ENCODE measurements at places on chromosomes 2 and 18.

GRCh38 chr18:53795061-53795460, 429.4 kb downstream of the MBD2 start:
- no peak for DNase-seq

- no peak for DNase-seq
Measured at GRCh38 chr2:241153616-241154015, 3.3 kb downstream of the PPP1R7 start.

DNA sequence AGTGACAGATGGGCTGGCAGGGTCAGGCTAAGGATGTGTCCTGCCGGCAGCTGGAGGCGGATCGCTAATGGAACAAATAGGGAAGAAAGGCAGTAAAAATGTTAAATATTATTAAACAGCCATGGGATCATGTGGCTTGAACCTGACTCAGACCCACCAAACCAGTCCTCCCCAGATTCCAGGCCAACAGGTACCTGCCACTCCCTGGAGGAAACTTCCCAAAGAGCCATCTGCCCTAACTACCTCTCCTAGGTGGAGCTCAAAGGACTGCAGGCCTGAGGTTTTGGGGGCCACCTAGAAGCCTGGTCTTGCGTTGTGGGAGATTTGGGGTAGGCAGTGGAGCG, 34.3 kb downstream of the CIB4 start:
- DNase-seq, result no peak

DNA sequence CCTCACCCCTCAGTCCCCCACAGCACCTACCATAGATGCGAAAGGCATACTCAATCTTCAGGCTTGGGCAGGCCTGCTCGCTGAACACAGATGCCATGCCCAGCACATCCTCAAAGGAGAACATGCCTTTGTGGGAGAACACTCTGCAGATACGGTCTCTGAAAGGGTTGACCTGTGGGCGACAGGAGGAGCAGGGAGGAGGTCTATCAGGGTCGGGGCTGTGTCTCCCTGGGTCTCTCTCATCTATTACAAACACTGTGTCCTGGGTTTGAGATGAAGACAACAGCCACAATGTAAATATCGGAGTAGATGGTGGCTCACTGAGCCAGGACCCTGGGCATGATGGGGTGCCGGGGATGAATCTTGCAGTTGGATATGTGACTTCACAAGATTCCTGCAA, 46.0 kb downstream of the CIB4 start:
- no peak for DNase-seq

DNA sequence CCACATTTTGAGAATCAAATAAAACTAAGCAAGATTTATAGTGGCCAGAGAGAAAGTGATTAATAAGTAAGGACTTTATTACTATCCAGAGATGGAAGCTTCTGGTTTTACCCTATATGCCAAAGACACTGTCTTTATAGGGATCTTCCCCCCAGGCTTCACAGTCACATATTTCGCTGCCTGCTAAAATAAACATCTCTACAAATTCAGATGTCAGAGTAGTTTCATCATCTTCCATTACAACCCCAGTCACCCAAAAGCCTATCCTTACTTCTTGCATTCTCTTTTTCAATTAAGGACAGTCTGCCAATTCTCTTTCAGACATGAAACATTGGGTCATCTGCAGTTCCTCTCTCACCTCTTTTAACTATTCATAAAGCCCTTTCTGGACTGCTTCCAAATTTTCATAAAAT, 28.3 kb downstream of the CREB1 start:
- no peak for DNase-seq

- peak; percentile 44 for DNase-seq
Measured at GRCh38 chr18:21599585-21600525, 649 bp downstream of the ESCO1 start.

- DNase-seq, result no peak
Measured at GRCh38 chr2:135657806-135658582, 83.7 kb upstream of the UBXN4 start.

DNA sequence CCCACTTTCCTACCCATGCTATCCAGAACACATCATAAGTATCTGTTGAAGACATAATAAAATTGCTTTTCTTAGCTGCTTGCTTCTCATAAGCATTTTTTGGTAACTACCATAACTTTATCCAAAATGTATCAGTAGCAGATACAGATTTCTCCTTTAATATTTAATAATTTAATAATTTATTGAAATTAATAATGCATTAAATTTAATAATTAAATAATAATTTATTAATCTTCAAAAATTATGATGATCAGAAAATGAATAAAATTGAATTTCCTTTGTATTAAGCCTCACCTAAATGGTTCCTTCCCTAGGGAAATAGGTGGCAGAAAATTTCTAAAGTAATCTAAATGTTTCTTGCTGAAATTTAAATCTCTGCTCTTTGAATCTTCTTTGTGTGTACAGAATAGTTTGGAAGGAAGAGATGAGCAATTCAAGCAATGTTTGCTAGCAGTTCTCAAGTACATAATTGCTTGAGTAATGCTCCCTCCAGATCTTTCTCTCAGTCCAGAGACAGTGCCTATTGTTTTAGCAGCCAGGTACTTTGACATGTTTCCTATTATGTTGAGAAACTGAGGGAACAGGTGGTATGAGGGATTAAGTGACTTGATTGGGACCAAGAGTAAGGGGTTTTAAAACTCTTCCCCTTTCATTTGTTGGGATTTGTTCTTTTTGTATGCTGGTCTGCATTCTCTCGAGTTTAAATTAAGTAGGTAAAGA, 123.1 kb upstream of the CYP26B1 start:
- no peak for DNase-seq

GRCh38 chr18:21897811-21898210, 157.2 kb downstream of the MIB1 start:
- peak; percentile 39 for DNase-seq

DNA sequence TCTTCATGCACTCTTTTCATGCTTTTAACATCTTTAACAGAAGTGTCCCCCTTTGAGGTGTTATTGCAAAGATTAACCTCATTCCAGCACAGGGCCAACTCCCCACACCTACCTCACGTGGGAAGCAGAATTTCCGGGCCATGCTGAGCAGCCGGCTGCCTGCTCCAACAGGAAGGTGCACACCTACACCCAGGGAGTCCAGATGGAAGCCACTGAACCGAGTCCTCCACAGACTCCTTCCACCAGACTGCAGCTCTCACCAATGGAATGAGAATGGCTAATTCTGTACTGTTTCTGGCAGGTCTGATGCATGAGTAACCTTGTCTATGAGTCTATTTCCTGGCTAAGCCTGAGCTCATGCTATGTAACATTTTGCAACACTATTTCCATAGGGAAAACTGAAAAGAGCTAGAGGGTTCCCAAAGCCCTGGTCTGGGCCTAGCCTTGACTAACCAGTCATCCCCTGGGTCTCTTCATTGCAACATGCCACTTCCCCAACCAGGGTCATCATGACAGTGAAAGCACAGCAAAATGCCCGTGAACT, 11.0 kb downstream of the ERFE start:
- DNase-seq, result no peak

GRCh38 chr18:39801010-39801409, 2154.0 kb upstream of the PIK3C3 start:
- DNase-seq, result no peak

DNA sequence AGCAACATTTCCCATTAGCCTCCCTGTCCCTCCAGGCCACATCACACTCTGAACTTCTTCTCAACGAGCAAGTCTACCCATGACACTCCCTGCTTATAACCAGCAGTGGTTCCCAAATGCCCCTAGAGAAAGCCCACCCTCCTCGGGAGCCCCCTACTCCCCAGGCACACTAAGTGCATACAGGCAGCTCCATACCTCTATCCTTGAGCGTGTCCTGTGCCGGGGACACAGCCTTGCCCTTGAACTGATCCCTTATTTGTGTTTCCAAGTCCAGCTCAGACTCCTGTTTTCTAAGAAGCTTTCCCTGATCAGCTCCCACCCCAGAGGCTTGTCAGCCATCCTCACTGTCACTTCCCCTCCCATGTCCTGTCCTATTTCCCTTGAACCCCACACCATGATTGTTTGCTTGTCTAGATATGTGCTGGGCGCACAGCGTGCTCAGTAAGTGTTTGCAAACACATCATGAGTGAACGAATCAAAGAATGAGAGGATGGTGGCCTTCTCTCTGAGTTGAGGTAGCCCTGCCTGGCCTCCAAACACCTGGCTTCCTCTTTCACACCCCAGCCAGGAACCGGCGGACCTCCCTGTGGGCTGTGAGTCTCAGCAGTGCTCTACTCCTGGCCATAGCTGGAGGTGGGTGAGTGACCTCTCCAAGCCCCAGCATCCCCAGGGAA, 2.1 kb downstream of the TEX51 start:
- no peak for DNase-seq

GRCh38 chr2:2910259-2910658, 467.4 kb downstream of the EIPR1 start:
- no peak for DNase-seq

DNA sequence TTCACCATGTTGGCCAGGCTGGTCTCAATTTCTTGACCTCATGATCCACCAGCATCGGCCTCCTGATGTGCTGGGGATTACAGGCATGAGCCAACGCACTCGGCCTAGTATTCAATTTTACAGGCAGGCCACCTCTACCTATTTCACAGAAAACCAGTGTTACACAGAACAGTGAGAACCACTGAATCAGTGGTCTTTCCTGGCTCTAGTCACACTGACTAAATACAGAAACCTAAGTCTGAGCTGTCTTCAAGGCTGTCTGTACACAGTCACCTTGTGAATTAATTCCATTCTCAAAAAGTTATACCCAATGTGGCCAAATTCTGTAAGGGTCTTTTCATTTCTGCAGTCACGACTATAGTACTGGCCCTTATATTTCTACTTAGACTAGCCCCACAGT, 3.5 kb downstream of the RNF149 start:
- DNase-seq, result no peak

DNA sequence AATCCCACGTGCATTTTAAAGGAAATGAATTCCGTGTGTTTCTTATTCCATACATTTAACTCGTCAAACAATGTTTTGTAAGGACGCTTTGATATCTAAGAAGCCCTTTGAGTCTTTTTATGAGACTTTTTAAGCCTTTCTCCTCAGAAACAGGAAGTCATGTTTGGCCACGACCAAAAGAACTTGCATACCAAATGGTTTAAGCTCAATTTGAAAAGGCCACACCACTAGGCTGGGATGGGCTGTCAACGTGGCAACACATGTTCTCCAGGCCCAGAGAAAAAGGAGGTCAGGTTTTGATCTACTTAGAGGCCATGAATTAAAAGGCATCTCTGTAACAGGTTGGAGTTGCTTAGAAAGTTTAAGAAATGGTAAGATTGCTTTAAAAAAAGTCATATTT, 441.8 kb downstream of the CMPK2 start:
- DNase-seq, result no peak

DNA sequence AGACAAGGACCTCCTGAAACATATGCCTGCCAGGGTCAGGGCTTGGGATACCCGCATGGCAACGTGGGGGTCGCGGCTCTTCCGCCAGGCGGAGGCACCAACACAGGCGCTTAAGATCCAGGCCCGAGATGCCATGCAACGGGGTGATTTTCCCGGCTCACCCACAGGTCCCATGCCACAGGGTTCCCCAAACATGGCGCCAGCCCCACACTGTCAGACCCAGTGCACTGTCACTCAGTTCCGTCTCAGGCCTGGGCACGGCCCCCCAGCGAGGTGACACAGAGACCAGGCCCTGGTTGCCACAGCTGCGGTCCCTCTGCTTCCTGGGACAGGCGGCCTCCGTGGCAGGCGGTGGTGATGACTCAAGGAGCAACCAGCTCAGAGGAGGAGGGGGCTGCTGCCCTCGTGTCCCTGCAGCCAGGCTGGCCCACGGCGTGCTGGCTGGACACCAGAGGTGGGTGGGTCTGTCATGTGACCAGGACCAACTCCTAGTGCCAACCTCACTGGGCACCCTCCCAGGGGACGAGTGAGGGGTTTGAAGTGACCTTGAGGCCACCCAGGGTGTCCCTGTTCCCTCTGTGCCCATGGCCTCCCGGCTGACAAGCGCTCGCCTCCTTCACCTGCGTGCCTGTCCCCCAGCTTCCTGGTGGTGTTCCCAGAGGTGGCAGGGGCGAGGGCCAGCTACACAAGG, 4.9 kb downstream of the PDCD1 start:
- no peak for DNase-seq

- DNase-seq, result no peak
Measured at GRCh38 chr18:44638034-44638540, 42.6 kb upstream of the SETBP1 start.

DNA sequence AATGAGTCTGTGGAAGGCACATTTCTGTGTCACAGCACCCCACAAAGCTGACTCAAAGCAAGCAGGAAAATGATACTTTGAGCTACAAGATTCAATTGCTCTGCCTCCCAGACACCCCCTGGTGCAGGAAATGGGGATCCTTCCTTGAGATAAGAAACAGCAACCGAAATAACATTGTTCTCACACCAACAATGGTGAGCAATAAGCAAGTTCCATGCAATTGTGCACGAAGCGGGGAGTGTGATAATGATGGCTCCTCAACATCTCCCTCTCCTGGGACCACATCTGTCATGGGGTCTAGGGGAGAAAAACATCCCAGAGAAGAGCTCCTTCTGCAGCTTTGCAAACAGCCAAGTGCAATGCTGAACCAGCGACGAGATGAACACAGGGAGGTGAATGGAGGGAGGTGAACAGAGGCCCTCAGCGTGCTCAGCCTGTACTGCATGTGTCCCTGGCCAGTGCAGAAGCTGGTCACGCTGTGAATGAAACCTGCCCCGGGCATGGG, 67.7 kb downstream of the PDCL3 start:
- DNase-seq, result no peak

DNA sequence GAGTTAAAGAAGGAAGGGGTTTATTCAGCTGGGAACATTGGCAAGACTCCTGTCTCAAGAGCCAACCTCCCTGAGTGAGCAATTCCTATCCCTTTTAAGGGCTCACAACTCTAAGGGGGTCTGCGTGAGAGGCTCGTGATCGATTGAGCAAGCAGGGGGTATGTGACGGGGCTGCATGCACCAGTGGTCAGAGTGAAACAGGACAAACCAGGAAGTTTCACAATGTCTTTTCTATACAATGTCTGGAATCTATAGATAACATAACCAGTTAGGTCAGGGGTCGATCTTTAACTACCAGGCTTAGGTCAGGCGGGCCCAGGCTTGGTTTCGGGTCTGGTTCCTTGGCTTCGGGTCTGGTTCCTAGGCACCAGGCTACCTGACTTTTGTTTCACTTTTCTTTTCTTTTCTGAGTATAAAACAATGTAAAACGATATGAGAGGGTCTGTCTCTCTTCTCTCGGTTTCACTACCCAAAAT, 30.1 kb upstream of the LIPG start:
- DNase-seq, result no peak

Data from AML-193 (cell line).